ENCODE measurements at places on chromosomes 7 and 10.

- peak; percentile 28 for DNase-seq
Measured at GRCh38 chr7:151727579-151728285, 149.2 kb downstream of the PRKAG2 start.

- DNase-seq, result no peak
Measured at GRCh38 chr7:130867581-130868136, 133.7 kb upstream of the KLF14 start.

- no peak for DNase-seq
Measured at GRCh38 chr7:81926154-81926553, 156.3 kb upstream of the HGF start.

- no peak for DNase-seq
Measured at GRCh38 chr7:23981758-23982157, 271.7 kb downstream of the STK31 start.

DNA sequence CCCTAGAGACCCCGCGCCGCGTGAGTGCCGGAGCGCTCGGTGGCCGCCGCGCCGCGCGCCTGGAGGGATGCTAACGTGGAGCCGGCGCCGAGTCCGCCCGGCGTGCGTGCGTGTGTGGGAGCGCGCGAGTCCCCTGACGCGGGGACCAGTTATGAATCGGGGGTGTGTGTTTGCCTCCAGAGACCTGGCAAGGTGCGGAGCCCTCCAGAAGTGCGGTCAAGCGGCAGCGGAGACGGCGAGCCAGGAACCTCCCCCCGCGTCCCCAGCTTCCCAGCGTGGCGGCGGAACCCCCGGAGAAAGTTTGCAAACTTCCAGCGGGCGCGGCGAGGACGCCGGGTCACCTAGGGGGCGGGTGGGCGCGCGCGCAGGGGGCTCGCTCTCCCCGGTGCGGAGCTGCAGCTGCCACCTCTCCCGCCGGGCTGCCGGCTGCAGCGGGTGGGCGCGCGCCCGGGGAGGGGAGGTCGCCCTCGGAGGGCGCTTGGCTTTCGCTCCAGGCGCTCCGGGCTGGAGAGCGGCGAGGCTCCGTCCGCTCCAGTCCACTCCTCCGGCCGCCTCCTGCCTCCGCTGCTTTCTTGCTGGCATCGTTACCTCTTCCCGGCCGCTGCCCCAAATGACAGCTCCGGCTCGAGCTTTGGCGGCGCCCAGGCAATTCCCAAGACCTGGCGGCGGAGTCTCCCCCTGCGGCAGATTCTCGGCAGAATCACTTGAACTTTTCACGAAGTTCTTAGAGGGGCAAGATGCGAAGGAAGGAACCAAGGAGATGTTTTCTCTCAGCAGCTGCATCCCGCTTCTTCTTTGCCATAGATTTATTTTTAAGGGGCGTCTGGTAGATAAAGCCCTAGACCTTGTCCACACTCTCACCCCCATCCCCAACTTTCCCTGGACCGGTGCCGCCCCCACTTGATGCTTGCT, 2.3 kb upstream of the CREB5 start:
- no peak for DNase-seq

DNA sequence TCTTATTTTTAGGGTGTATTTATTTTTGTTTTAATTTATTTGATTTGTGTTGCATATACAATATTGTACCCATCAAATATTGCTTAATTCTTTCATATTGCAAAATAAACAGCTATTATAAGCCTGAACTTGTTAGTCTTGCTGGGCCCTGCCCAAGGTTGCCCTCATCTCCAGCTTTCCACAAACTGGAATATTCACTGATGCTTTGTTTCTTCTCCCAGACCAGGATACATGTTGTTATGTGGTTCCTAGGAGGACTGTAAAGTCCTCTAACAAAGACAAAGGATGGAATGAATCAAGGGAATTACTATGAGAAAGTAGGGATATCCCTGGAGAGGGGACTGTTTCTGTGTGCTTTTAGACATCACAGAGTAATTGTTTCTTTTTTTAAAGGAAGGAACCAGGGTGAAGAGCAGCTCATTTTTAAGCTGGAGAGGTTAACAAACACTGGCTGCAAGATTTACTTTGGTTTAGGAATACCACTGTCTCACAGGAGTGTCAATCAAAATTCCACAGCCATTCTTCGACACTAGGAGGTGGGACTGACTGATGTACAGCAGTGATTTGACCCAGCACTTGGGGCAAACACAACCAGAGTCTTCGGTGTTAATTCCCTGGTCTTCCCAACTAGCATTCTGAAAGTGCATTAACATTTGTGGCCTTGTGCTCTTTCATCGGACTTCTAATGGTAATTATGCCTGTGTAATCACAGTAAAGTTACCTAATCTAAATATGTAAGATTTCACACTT, 14.8 kb upstream of the CD36 start:
- DNase-seq, result no peak

DNA sequence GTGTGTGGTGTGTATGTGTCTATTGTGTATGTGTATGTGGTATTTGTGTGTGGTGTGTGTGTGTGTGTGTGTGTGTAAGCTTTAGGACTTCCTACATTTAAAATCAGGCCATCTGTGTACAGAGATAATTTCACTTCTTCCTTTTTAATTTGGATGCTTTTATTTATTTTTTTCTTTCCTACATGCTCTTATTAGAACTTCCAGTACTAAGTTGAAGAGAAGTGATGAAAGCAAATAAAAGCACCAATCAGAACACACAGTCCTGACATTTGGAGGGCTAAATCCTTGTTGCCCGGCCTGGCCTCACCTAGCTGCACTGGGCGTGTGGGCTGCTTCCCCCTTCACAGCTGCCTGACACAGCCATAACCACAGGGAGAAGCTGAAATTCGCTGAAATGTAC, 3.8 kb upstream of the MRC1 start:
- no peak for DNase-seq

DNA sequence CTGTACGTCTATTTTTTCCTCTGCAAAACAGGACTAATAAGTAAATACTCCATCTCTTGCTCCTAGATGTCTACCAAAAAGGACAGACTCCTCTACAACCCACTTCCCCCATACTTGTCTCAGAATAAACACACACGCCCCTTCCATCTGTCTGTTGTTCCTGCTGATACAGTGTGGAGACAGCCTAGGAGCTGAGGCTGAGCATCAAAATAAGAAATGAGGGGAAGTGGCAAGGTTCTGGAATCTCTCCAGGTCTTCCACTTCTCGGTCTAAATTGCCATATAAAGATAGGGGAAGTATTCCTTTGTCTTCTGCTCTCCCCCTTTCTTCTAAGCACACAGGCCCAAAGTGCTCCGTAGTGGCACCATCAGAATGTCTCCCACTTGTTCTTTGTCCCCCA, 30.8 kb upstream of the VSIR start:
- no peak for DNase-seq

- no peak for DNase-seq
Measured at GRCh38 chr7:158259141-158259540, 328.5 kb downstream of the PTPRN2 start.

DNA sequence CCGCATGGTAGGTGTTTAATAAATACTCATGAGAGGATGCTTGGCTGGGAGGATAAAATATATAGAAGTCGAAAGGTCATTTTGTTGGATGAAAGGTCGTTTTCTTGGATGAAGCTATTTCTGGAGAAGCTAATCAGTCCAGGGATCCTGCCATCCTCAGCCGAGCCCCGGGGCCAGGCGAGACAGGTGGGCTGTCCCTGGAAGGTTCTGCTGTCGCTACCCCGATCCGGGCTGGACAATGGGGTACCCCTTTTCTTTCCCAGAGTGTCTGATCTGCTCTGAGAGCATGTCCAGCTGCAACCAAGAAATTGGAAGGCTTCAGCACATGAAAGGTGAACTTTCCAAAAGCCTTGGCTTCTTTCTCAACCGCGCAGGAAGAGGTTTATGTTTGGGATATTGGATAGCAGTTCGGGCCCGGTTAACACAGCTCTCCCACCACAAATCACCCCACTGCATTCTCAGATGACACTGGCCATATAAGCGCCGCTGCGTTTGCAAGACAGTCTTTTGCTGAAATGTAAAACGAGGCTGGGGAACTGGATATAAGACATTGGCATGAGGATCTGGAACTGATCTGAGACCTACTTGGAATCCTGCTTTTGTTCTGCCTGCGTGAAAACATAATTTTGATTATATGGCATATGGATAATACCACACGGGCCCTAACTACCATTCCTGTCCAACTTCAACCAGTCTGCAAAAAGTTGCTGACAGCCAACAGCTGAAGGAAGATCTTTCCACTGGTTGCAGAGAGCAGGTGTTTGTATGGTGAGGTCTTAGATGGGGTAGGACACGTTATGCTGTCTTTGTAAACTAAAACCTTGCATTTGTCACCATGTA, 31.2 kb upstream of the MSRB2 start:
- DNase-seq, result no peak

DNA sequence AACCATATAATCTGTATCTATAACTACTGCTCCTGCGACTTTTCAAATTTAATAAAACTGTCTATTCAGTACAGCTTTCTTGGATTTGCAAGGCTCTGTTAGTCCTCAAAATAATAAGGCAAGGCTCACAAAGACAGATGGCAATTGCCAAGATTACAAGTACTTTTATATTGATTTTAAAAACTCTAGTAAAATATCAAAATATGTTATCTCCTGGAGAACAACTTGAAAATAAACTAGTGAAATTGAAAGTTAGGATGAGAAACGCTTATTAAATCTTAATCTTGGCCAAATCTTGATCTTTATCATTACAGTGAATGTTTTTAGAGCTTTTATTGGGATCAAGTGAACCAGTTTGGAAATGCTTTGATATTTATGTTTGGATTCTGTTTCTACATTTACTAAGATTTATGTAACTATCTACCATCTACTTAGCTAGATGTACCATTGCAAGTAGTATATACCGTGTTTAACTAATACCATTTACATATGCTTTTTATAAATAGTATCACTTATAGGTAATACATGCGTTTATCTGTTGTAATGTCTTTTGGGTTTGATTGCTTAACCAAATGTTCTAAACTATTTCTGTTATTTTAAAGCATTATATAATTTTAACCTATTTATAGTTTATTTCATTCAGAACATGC, 70.0 kb downstream of the CABCOCO1 start:
- DNase-seq, result no peak

GRCh38 chr7:121832347-121832746, 40.6 kb upstream of the PTPRZ1 start:
- no peak for DNase-seq

GRCh38 chr7:55365205-55365674, at the start of gene LANCL2:
Gene LANCL2 (plus strand): TSS chr7:55365337. CDS start chr7:55366026, 689 bp downstream.
- no peak for DNase-seq

DNA sequence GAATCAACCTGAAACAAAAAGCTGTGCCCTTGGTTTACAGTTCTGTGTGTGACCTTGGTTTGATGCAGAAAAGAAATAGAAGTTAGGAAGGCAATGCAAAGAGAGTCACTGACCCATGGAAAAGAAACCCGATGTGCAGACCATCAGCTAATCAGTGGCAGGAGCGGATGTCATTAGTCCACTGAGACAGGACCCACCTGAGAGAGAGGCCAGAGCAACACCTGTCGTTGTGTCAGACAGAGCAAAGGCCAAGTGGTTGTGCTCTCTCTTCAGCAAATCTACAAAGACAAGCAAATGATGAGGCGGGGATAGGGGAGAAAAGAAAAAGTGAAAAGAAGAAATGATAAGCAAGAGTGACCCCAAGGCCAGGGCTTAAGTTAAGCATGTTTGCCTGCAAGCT, 8.7 kb downstream of the GAD2 start:
- DNase-seq, result no peak

GRCh38 chr7:95682913-95683312, 86.6 kb upstream of the PDK4 start:
- no peak for DNase-seq

GRCh38 chr7:35748371-35748770, 52.5 kb upstream of the SEPTIN7 start:
- no peak for DNase-seq

GRCh38 chr10:6203331-6204062, 765 bp downstream of the PFKFB3 start:
- peak; percentile 39 for DNase-seq

- DNase-seq, result no peak
Measured at GRCh38 chr7:101015626-101016025, 4.3 kb upstream of the MUC17 start.

- DNase-seq, result no peak
Measured at GRCh38 chr10:18290651-18291313, 150.6 kb downstream of the CACNB2 start.

DNA sequence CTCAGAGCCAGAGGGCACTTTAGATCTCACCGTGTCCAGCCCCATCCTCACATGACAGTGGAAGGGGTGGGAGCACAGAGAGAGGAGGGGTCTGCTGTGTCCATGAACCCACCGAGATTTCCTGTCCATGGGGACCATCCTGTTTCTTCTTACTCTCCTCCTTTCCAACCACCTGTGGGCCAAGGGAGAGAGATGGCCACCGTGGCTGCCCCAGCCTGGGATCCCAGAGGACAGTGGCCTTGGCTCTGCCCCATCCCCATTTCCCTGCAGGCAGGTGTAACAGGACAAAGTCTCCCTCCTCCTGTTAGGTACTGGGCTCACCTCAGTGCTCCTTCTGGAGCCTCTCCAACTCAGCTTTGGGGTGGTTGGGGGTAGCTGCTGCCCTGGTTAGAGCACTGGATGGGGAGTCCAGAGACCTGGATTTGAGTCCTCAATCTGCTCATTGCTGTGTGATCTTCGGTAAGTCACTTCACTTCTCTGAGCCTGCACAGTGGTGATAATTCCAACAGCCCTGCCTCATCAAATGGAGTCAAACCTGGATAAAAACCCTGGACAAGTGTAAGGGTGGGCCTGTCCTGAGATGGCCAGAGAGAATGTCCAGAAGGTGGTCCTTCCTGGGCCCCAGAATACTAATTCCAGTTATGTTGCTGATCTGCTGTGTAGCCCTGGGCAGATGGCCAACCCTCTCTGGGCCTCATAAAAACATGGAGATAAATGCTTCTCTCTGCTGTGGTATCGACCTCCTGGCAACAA, 17.8 kb upstream of the PCBD1 start:
- no peak for DNase-seq

GRCh38 chr7:102834466-102834865, 78.3 kb upstream of the LRRC17 start:
- DNase-seq, result no peak

DNA sequence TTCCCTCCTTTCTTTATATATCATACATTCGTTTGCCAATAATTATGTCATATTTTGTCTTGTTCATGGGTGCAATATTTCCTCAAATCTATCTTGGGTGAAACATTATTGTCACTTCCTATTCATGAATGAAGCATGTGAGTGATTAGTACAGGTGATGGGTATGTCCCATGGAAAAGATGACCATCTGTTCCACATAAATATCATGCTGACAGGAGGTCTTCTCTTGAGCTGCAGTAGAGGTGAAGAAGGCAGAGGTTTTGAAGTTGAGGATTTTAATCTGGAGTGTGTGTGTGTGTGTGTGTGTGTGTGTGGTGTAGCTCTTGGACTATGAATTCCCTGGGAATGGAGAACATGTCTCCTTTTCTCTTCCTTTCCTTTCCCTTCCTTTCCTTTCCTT, 350.5 kb upstream of the CHRM2 start:
- no peak for DNase-seq

DNA sequence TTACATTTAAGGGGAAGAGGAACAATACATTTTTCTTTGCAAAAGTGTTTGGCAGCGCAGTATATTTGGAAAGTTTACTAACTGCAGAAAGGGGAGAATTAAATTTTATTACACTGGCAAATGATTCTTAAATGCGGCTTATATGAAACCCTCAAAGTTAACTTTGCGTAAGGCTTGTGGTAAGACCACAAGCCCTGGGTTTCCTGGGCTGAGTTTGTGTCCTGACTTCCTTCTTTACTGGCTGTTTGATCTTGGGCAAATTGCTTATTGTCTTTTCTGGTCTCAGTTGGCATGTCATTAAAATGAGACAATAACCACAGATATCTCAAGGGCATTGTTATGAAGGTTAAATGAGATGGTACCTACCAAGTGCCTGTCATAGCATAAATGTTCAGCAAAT, 106.8 kb downstream of the GLRX3 start:
- no peak for DNase-seq

GRCh38 chr10:92727550-92727949, 37.8 kb downstream of the HHEX start:
- DNase-seq, result no peak

- no peak for DNase-seq
Measured at GRCh38 chr7:156604836-156605695, 35.5 kb upstream of the RNF32 start.

Data from stimulated activated CD4-positive, alpha-beta T cell treated with anti-CD3 and anti-CD28 coated beads, TNF-alpha, amount 100 ng/mL, for 24 hours (primary cell).